ENCODE measurements at places on chromosomes 16 and 17. TPM values are rescaled to one million over a fixed set of nuclear protein-coding genes. Genes with fewer than 3 reads are reported as not detected.

The SLC52A1 gene
- polyA plus RNA-seq = not detected

The KRT27 gene
- not detected for polyA plus RNA-seq

The PRSS27 gene
- polyA plus RNA-seq = 0.16 TPM

The TSNAXIP1 gene
- polyA plus RNA-seq = 0.30 TPM

GRCh38 chr17:75093548-75094158, 5.9 kb downstream of the SLC16A5 start:
- DNase-seq = no peak

- DNase-seq = no peak
Observed at GRCh38 chr16:81641395-81642106, 137.5 kb upstream of the PLCG2 start.

GRCh38 chr17:80717720-80718083, 173.1 kb downstream of the RPTOR start:
- no peak for DNase-seq

GRCh38 chr16:53937161-53937880, 233.4 kb downstream of the FTO start:
- no peak for DNase-seq

GRCh38 chr16:57017251-57017650, 27.9 kb downstream of the NLRC5 start:
- no peak for DNase-seq

DNA sequence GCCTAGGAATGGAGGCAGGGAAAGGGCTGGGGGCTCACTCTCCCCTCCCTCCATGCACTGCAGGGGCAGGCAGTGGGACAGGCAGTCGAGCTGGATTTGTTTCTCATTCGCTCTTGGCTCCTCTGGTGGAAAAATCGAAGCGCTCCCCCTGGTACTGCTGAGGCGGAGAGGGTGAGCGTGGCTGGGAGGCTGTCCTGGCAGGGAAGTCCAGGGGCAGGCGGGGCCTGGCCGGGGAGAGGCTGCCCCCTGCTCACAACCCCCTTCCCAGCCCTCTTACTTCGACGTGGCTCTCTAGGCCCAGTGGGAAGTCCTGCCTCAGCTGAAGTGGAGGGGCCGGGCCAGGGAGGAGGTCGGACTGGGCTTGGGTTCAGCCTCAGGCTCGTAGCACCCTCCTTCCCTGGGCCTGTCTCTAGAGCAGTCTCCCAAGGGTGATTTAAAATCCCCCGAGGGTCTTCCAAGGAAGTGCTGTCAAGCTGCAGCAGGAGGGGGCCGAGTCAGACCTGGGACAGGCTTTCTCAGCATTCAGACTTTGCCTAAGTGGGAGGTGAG, 16.5 kb upstream of the TMEM92 start:
- no peak for DNase-seq

- no peak for DNase-seq
Observed at GRCh38 chr17:17062356-17062755, 20.1 kb downstream of the MPRIP start.

DNA sequence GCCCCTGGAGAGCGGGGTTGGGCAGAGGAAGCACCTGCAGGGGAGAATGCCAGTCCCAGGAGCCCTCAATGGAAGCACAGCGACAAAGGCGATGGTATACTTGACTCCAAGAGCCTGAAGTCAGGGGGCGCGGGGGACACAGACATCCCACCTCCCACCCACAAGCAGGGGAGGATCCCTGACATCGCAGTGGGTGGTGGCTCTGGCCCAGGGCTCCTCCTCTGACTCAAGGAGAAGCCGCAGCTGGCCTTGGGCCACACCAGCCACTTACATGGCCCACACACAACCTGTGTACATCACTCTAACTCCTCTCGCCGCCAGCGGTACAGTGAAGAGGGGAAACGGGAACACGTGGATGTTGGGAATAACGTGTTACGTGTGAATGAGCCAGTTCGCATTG, 44.3 kb downstream of the FZD2 start:
- DNase-seq = peak; percentile 71

DNA sequence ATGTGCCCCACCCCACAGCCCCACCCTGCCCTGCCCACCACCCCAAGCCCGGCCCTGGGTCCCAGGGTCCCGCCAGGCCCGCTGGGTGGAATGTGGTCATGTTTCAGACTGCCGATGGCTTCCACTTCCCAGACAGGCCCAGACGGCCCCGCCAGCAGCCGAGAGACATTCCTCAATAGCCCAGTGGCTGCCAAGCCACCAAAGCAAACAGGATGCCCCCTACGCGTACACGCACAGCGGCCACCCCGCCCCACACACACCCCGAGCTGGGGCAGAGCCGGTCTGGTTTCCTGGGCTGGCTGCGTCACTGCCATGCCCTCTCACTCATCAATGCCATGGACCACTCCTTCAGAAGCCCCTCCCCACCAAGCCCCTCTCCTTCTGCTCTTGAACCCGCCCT, 1.2 kb upstream of the KRT17 start:
- DNase-seq = no peak

DNA sequence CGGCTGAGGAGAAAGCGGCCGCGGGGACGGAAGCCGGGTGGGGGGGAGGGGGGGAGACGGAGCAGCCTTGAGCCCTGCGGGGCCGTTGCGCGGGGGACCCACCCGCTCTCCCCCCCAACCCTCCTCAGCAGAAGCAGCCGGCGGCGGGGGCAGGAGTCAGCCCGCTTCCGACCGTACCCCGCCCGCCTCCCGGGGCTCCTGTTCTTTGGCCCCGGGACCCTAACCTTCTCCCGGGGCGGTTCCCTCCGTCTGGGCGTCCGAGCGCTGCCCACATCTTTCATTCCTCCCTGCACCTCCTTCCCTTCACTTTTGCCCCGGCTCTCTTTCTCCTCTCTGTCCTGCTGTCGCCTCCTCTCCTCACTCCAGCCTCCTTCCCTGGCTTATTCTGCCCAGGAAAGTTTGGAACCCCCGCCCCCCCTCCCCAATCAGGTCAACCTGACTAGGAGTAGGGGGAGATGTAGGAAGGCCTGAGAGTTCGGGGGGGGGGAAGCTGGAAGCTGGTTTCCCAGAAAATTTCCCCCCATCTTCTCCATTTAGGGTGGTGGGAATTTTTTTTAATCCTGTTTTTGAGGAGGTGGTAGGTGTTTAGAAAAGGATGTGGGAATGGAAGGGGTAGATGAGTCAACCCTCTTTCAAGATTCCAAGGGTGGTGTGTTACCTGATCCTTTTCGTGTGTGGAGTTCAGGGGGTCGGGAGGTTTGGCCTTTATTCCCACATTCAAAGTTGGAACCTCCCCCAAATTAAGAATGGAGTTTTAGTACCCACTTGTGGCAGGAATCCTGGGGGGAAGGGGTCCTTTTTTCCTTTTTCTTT, 427 bp upstream of the NLK start:
- peak; percentile 51 for DNase-seq

GRCh38 chr17:42310787-42311215, 22.5 kb downstream of the STAT5A start:
- no peak for DNase-seq

DNA sequence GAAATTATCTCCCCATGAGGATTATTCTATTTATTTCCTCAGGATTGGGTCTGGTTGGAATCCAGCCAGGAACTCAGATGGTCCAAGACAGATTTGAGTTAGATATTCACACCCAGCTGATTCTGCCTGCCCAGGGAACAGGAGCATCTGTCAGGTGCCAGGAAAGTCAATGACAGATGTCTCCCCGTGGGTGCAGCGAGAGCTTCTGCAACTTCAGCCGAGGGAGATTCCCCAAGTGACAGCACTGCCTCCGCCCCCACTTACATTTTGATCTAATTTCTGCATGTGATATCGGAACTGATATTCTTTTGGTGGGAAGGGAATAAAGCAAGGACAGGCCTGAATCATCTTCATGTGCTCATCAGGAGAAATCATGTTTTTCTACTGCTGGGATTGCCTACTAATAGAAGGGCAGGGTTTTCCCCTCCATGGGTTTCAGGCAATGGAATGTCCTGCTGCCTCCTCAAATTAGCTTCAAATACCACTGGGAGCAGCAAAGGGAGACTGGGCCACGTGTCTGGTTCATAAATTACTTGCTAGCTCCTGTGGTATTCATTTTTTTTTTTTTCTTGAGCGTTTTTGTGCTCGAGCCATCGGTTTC, 15.7 kb upstream of the DHX8 start:
- DNase-seq = peak; percentile 94

DNA sequence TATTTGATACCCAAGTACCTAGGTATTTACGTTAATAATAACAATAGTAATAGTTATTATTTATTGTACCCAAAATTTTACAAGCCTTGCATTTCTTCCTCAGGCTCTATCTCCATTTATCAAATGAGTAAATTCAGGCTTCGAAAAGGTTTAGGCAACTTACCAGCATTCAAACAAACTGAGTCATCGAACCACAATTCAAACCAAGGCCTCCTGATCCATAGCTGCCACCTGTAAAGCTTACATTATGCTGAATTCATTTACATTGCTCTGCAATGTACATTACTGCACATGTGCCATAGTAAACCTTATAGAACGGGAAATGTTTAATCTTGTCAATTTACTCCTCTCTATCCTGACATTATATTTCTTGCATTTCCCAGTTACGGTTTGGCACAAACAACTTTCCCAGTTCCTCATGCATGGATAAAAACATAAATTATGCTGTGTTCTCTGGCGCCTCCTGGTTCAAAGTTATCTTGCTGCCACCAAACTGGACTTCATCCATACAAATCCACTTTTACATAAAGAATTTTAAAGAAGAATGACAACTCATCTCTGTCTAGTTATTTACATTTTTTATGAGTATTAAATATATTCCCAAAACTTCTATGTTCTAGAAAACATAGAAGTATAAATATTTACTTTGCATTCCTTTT, 360.6 kb upstream of the SOX9 start:
- peak; percentile 81 for DNase-seq

Measured in fibroblast of lung (primary cell).